Kidney capillary endothelial cell (primary cell): ENCODE measurements at places on chromosomes 12 and 14.

GRCh38 chr12:53380794-53381730, 1.1 kb downstream of the SP1 start:
- no peak for DNase-seq

GRCh38 chr12:5840944-5841343, 104.1 kb downstream of the ANO2 start:
- no peak for DNase-seq

DNA sequence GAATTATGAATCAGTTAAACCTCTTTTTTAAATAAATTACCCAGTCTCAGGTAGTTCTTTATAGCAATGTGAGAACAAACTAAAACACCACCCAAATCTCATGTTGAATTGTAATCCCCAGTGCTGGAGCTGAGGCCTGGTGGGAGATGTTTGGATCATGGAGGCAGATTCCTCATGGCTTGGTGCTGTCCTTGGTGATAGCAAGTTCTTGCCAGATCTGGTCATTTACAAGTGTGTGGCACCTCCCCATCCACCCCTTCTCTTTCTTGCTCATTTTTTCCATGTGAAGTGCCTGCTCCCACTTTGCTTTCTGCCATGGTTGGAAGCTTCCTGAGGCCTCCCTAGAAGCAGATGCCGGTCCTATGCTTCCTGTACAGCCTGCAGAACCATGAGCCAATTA, 102.1 kb upstream of the ANO4 start:
- DNase-seq: no peak

DNA sequence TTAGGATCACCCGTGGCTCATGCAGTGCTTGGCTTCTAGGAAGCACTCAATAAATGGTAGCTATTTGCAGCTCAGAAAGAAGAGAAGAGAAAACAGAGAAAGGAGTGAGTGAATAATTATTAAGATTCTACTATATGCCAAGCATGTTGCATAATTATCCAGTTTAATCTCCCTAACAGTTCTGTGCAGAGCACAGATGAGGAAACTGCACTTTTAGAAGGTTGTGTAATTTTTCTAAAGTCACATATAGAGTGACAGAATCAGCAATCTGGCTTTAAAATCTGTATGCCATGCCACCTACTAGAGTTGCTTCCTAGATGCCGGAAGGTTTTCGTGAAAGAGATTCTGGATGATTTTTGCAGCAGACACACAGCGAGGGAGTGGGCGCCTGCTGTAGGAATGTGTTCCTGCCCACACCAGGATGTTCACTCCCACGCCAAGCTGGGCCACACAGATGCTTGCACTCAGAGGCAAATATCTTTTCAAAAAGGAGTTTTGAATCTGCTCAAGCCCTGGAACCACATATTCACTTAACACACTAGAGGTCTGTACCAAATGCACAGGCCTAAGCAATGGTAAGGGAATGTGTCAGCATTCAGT, 50.2 kb upstream of the SMCO2 start:
- DNase-seq: no peak

DNA sequence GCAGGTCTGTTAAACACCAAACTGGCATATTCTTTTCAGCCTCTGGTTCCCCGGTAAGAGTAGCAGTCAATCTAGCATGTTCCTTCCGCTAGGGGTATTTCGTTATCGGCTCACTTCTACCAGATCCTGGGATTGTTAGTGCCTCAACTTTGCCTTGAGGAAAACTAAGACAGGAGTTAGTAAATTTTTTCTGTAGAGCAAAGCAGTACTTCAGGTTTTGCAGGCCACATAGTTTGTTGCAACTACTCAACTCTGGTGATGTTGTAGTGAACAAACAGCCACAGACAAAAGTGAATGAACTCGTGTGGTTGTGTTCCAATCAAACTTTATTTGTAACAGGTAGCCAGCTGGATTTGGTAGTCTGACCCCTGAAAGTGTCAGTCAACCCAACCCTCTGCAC, 6.3 kb upstream of the CDH24 start:
- no peak for DNase-seq

- no peak for DNase-seq
Measured at GRCh38 chr12:51392556-51393237, 1.5 kb upstream of the GALNT6 start.

DNA sequence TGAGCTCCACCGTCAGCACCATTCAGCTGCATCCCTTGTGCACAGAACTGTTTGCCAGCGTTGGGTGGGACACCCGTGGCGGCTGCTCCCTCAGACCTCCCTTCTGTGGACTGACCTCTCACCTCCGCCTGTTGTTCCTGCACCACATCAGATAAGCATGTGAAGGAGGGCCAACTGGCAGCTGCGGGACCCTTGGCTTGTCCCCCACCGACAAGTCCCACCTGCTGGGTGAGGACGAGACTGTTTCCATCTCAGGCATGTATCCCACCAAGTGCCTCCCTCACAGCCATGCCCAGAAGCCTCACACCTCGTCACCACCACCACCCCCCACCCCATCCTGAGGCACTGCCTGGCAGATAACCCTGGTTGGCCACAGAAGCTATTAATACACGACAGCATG, 18.6 kb upstream of the TEAD4 start:
- DNase-seq: no peak

DNA sequence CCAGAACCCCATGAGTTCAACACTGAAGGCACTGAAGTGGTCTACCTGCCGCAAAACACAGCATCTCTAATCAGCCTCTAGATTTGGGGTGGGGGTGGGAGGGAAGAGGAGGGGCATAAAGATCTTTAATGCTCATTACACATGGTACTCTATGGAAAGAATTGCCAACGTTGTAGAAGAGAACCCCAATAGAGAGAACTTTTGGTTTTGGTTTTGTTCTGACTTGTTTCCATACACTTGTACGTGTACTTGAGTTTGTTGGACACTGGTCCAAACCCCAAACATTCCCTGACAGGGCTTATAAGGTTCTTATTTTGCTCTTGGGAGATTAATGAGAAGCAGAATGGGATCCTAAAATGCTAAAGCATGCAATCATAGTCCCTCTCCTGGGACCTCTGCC, 31.0 kb downstream of the GNPTAB start:
- DNase-seq: no peak

- no peak for DNase-seq
Measured at GRCh38 chr14:104593710-104594136, 10.8 kb downstream of the TMEM179 start.

GRCh38 chr12:68240079-68240478, 13.3 kb downstream of the IL22 start:
- DNase-seq: peak; percentile 64
